Esophagus squamous epithelium (tissue), 5 donors: ENCODE measurements at places on chromosomes 2 and 18.

DNA sequence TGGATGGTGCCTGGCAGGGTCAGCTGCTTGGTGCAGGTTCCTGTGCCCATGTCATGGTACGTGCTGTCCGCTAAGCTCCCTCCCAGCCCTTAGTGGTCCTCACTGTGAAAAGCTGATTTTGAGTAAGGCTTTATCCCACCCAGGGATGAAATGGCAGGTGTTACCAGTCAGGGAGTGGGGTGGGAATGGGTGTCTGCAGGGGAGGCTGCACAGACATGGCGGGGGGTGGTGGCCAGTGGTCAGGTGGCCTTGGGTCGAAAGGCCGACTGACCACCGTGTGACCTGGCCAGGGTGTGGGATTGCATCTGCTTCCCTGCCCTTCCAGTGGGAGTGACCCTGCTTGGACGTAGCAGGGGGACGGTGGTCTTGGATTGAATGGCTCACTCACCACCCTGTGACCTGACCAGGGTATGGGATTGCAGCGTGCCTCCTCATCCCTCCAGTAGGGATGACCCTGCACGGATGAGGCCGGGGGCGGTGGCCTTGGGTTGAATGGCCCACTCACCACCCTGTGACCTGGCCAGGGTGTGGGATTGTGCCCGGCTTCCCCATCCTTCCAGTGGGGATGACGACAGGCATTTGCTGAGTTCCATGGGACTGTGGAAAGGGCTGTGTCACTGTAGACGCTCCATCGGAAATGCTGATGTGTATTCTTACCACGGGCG lies 29.8 kb downstream of the AGAP1 start:
- no peak for DNase-seq

DNA sequence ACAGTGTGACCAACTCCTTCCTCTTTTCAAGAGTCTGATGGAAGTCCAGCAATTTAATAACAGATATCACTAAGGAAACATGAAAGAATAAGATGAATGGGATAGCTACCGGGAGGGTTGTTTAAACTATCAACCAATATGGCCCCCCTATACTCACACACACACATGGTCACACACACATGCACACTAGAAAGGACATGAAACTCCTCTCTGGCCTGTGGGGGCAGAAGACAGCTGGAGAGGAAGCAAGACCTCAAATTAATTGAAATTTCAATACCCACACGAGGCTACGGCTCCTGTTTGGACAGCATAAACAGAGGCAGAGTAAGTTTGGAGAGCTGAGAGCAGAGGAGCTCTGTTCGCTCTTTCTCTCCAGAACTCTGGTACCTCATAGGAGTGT lies 34.7 kb upstream of the REEP1 start:
- DNase-seq, result no peak

DNA sequence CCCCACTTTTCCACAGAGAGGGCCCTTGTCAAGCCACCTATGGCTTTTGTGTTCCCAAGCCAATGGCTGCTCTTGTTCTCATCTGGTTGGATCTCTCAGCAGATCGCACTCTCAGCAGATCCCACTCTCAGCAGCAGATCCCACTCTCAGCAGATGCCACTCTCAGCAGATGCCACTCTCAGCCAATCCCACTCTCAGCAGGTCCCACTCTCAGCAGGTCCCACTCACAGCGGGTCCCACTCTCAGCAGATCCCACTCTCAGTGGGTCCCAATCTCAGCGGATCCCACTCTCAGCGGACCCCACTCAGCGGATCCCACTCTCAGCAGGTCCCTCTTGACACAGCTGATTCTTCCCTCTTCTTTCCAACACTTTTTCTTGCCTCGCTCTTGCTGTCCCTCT lies 59.3 kb upstream of the MGAT4A start:
- DNase-seq, result no peak

GRCh38 chr2:224689539-224689938 lies 26.6 kb downstream of the CCDC195 start:
- no peak for DNase-seq

DNA sequence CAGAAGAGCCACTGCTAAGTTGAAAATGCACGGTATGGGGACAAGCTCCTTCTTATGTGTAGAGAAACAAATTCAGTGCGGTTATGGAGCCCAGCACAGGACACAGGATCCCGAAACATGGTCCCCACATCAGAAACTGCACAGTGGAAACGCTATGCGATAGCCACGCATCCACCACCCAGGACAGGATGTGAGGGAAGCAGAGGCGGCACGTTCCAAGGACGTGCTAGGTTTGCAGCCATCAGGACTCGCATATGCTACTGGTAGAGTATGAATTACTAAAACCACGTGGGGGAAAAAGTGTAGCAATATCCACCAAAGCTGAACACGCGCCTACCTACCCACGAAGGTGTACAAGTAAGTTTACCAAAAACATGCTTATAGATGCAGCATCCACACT lies 34.7 kb upstream of the SNTG2 start:
- no peak for DNase-seq

- DNase-seq, result no peak
These were observed 77.4 kb downstream of the TANC1 start for GRCh38 chr2:159045545-159046454.

- DNase-seq, result no peak
These were observed 2113.3 kb upstream of the PIK3C3 start for GRCh38 chr18:39841482-39842365.

DNA sequence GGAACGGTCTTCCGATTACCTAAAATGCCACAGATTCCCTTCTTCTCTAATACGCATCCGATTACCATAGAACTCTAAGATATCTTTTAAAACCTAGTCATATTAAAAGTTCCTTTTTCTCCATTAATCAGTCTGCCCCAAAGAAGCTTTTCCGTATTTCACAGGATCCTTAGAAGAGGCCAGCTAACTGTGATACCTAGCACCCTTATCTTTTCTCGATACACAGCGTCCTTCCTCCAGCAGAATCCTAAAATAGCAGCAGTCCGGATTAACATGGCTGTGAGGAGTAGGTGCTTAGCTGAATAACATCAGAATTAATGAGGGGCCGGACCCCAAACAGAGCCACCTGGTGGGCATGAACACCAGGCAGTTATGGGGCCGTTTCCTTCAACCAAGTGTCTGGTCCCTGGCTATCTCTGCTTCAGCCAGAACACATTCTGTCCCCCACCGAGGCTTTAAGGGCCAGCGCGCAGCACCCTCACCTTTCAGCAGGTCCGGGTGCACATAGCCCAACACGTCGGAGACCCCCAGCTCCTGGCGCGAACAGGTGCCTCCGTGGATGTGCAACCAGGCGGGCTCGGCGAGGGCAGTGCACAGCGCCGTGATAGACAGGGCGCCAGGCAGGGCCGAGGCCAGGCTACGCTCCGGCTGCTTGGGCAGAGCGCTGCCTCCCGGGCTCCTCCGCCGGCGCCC lies 995 bp downstream of the TMEM127 start:
- no peak for DNase-seq

- DNase-seq, result no peak
These were observed 53.2 kb downstream of the BMPR2 start for GRCh38 chr2:202429164-202429980.

GRCh38 chr2:196123679-196124373 lies 47.6 kb downstream of the STK17B start:
- no peak for DNase-seq

DNA sequence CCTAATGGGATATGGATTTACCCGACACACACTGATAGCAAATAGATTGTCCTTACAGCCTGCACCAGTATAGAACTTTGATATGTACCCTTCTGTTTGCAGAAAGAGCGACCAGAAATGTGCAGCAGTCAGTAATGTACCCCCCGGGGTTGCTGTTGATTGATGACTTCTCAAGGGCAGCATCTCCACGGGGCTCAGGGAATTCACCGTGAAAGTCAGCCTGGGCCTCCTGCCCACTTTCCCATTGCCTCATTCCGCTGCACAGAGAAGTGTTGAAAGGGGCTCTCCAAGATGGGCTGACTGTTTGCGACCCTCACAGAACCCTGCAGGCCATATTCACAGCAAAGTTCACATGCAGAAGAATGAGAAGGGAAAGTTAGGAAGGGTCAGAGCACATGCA lies 241.3 kb downstream of the PRKCE start:
- no peak for DNase-seq

DNA sequence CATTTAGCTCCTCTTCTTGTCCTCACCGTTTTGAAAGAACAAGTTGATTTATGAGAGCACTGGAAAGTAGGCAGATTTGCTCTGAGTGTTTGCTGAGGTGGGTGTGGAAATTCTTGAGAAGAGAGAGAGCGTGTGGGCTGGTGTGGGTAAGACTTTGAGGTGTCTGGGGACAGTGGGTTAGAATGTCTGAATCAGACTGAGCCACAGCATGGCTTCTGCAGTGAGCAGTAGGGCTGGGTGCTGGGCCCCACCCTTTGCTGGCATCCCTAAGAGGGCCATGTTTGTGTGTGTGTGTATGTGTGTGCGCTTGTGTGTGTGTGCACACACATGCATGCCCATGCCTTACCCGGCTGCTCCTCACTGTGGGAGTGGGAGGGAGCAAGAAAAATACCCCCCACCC lies 63.7 kb downstream of the COPS8 start:
- DNase-seq, result no peak

DNA sequence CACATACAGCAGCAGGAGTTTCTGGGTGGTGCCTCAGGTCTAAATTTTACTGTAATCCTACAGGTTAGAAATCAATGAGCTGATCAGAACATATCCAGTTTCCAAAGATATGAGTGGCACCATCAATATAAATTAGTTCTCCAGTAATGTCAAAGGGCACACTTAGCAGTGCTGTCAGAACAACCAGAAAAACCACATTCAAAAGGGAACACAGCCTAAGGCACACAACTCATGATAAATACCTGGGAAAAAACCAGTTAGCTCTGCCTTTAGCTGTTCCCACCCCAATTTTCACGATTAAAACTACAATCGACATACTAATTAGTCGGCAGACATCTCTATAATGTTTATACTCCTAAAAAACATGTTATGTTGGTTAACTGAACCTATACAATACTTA lies 31.5 kb downstream of the ATP8B1 start:
- no peak for DNase-seq

DNA sequence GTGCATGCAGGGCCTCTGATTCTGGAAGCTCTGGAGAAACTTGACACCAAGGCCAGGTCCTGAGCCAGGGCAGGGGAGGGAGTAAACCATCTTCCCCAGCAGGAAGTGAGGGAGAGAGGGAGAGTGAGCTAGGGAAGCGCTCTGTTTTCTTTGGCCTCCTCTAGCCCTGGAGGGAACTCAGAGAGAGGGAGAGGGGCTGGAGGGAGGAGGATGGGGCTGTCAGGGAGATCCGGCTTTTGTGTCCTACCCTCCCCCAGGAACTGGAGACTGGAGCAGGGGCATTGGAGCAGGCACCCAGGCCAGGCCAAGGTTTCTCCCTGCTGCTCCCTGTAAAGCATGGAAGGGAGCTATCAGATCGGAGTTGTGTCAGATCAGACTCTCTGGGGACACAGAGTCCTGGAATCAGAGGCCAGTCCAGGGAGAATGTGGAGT lies 22.7 kb upstream of the PKDCC start:
- no peak for DNase-seq

GRCh38 chr18:11482271-11482670 lies 127.1 kb upstream of the SLC35G4 start:
- no peak for DNase-seq

DNA sequence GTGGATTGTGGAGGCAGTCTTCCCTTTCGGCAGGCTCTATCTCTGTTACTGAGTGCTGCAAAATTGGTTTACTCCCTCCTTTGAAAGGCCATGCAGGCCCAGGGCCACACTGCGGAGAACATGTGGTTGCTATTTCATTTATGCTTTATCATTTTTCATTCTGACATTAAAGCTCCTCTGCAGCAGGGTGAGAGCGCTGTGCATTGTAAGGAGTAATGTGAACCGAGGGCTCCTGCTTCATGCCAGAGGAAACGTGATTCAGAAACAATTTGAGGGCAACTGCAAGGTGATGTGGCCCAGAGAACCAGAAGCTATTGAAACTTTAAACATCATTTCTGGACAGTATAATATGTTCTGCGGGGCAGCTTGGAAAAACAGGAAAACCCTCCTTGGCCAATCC lies 341.6 kb upstream of the NT5C1B start:
- no peak for DNase-seq

DNA sequence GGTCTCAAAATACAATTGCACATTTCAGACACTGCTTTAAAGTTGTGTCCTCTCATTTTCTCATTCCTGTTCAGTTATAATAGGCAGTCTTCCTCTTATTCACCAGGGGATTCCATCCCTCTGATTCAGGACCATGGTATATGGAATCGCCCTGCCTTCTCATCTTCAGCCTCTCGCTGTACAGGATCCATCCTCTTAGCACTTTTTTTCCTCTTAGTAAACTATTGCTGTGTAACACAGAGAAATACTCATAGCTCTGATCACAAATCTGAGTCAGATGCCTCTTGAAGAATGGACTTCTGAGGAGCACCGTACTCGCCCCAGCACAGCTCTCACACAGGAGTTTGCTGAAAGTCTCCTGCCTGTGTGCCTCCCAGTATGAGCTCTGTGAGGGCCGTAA lies 11.3 kb downstream of the RMP24 start:
- DNase-seq, result no peak

DNA sequence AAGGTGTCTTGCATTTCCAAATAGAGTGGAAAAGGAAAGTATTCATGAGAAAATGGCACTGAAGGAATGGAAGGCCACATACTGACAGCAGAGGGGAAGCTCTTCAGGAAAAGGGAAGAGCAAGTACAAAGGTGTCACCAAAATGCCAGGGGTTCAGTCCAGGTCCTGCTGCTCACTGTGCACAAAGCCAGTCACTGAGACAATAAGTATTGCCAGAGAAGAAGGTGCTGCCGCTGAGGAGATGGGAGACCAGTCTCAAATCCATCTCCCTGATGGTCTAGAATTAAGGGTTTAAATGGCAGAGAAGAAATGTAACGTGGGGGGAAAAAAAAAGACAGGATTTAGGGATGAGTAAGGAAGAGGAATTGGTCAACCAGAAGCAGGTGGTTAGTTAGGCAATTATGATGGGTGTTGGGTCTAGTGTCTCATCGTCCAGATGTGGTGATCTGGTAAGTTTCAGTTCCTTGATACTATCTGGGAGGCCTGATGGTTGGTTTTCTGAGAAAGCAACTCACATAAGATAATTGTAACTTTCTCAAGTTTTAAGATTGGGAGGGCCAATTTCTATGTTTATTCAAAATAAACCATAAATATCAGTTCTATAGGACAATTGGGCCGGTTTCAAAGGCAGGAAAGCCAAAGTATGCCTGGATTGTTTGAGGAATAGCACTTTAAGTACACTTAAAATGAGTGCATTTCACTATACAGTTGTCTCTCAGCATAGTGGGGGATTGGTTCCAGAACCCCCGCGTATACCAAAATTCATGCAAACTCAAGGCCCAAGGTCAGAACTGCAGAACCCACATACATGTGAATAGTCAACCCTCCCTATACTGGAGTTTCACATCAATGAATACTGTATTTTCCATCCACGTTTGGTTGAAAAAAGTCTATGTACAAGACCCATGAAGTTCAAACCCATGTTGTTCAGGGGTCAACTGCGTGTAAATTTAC lies 109.1 kb upstream of the DNAJC10 start:
- DNase-seq, result no peak

DNA sequence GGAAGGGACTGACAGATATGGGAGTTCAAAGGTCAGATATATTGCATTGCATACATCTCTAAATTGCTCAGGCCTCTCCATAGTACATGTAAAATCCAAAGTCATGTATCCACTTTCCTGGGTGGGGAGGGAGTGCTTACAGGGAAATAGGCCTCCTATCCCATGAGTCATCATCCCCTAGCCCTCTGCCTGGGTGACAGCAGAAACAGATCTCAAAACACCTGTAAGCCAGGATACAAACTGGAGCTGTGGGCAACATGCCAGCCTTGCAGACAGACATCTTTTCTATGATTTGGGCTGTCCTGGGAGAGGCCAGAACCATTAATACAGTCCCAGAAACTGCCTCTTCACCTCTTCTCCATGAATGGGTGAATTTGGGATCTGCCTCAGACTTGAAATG lies 4.8 kb downstream of the ALK start:
- DNase-seq, result no peak
